Stimulated activated CD8-positive, alpha-beta memory T cell treated with anti-CD3 and anti-CD28 coated beads, Interleukin-7, amount 100 ng/mL, for 1 hour (primary cell): ENCODE measurements at places on chromosomes 16 and 17.

DNA sequence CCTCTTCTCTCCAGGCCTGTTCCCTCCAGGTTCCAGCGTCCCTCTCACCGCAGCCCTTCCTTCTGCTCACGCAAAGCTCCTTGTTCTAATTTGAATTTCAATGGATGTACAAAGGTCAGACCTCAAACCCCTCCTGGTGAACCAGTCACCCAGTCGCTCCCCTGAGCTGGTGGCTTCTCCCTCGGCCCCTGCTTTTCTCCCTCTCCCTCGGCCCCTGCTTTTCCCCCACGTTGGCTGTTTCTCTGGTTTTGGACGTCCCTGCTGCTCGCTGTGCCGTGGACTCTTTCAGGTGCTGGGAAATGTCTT, 8.6 kb upstream of the MSLN start:
- DNase-seq: no peak

GRCh38 chr17:81066072-81066471, 31.1 kb downstream of the BAIAP2 start:
- DNase-seq: no peak

DNA sequence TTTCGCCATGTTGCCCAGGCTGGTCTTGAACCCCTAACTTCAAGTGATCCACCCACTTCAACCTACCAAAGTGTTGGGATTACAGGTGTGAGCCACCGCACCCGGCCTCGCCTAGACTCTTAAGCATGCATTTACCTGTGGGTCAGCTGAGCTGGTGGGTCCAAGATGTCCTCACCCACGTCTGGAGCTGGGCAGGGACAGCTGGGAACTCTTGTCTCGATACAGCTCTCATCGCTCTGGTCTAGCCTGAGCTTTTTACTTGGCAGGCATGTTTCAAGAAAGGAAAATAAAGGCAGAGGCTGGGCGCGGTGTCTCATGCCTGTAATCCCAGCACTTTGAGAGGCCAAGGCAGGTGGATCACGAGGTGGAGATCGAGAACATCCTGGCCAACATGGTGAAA, 56.9 kb upstream of the PHOSPHO1 start:
- DNase-seq: no peak

GRCh38 chr16:30350134-30350871, 4.8 kb downstream of the CD2BP2 start:
- no peak for DNase-seq

DNA sequence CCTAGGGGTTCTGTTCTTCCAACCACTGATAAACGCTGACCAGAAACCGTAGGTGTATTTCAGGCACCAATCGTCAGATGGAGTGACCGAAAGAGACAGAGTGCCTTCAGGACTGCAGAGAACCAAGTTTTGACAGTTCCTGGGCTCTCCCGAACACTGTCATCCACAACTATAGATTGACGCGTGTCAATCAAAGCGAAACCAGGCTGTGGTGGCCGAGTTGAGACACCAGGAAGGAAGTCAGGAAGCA, 11.9 kb upstream of the AURKB start:
- no peak for DNase-seq

DNA sequence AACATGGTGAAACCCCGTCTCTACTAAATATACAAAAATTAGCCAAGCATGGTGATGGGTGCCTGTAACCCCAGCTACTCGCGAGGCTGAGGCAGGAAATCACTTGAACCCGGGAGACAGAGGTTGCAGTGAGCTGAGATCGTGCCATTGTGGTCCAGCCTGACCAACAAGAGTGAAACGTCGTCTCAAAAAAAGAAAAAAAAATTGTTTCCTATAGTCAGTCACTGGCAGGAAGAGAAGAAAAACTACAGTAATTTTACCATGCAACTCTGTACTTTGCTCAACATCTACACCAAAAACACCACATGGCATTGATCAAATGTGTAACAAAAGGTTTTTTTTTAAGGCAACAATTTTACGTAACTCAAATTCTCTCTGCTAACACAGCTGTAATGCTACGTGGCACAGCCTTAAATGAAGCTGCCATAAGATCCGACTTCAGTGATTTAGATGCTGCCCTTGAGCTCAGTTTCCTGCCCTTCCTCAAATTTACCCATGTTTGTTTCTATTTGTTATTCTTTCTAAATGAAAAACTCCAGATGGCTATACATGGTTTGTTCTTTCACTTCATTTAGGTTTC, 40.2 kb downstream of the CNOT1 start:
- DNase-seq: no peak

- DNase-seq: no peak
Observed at GRCh38 chr16:16120382-16121184, 102.7 kb downstream of the ABCC6 start.

- DNase-seq: no peak
Observed at GRCh38 chr16:87607871-87608270, 5.6 kb downstream of the JPH3 start.
